ENCODE measurements at places on chromosomes 7 and 10.
A peak's percentile ranks its signal among the peaks of the same experiment; 100 is the strongest.

DNA sequence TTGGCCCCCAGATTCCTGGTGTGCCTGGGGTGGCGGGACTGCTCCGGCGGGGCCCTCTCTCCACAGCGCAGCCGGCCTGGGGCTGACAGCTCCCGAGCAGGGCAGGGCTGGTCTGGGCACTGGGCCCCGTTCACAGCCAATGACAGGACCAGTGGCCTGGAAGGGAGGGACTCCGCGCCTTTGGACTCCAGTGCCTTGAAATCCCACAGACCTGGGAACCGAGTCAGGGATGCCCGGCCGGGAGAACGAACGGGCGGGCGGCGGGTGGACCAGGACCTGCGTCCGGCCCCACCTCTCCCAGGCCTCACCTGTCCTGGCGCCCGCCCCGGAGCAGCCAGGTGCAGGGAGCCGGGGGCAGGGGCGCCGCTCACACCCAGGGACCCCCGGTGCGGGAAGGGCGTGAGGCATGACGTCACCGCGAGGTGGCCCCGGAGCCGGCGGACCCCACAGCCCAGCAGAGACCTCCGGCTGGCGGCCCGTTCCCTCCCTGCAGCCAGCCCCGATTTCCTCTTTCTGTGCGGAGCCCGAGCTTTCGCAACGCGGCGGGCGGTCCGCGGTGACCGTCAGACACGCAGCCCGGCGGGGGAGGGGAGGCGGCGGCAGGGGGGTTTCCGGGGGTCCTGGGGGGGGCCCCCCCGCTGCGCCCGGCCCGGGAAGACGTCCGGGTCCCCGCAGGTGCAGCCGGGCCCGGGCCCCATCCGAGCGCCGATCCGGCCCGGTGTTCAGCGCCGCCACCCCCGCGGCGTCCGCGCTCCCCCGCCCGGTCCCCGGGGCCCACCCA, 743 bp downstream of the ADAP1 start:
- DNase-seq, result no peak

DNA sequence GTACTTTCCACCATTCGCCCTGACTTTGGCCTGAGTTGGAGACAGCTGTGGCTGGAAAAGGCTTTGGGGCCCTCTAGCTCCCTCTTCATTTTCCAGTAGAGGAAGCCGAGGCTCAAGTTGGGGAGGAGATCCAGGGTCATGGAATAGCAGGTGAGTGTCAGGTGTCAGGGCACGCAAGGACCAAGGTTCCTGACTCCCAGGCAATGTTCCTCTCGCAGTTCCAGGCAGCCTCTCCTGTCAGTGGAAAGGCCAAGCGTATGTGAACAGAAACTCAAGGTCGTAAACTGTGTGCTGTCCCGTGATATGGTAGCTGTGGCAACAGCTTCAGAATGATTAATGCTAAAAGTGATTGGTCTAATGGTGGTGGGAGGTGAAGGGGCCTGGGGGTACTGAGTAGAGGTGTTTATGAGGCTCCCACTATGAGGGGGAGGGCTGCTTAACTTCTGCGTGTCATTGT, 13.2 kb downstream of the ADAMTS14 start:
- DNase-seq, result no peak

- DNase-seq, result peak; percentile 8
Measured at GRCh38 chr7:100675581-100676350, 2.2 kb downstream of the GNB2 start.

DNA sequence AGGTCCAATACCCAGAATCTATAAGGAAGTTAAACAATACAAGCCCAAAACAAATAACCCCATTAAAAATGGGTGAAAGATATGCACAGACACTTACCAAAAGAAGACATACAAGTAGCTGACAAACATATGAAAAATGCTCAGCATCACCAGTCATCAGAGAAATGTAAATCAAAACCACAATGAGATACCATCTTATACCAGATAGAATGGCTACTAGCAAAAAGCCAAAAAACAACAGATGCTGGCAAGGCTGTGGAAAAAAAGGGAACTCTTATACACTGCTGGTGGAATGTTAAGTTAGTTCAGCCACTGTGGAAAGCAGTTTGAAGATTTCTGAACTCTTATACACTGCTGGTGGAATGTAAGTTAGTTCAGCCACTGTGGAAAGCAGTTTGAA, 331.1 kb downstream of the KIF20B start:
- no peak for DNase-seq

DNA sequence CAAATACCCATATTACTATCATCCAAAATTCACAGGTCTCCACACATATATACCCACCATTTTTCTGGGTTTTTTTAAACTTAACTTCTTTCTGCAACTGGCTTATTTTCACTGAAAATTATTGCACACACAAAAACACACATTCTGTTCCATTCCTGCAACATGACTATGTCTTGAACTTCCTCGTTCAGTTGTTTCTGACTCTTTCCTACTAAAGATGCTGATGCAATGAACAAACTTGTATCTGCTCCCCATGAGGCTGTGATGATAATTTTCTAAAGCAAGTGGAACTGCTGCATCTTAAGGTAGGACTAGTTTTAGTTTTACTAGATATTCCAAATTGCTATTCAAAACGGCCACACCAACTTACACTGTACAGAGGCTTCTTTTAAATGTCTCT, 77.7 kb downstream of the OSBPL3 start:
- no peak for DNase-seq

DNA sequence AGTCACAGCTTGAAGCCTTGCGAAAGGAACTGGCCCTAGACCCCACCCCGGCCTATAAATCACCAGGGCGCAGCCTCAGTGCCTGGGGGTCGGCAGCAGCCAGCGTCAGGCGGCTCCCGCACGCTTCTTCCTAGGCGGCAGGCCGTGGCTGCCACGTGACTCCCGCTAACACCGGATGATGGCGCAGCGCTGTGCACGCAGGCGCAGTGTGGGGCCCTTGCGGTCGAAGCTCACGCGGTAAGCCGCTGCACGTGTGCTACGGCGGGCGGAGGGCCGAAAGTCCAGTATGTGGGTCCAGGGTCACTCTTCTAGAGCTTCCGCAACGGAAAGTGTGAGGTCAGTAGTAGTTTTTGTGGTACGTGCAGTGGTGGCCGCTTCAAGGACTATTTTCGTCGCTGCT, at the start of gene STK31:
Gene STK31 (plus strand): TSS at position 220 of the 400 bp plus-strand sequence. CDS start 67 bp downstream, at position 287.
- DNase-seq, result no peak

DNA sequence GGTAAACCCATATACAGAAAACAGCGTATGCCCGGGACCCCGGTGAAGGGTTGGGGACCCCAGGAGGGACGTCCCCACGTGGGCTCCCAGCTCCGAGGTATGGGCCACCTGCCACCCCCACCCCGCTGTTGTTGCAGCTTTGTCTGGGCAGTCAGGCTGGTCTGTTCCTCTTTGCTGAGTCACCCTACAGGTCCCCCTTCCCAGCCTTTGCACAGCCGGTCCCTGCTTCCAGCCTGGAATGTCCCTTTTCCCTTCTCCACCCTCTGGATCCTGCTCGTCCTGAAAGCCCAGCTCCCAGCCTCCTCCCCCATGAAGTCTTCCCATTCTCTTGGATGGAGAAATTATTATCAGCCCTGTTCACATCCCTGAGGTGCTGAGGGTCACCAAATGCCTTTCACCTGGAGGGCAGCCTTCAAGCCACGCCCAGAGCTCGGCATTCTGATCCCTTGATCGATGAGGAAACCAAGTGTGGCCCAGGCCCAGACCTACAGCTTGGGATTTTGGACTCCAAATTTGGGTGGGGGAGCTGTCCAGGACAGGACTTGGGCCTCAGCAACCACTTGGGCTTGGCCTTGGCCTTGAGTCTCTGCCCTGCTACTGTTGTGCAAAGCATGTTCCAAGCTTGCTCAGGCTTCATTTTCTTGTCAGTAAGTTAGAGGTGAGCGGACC, 2.6 kb downstream of the CLDN4 start:
- DNase-seq, result no peak
